ENCODE measurements at places on chromosomes 11 and 22. TPM values are rescaled to one million over a fixed set of nuclear protein-coding genes. Genes with fewer than 3 reads are reported as not detected.

DNA sequence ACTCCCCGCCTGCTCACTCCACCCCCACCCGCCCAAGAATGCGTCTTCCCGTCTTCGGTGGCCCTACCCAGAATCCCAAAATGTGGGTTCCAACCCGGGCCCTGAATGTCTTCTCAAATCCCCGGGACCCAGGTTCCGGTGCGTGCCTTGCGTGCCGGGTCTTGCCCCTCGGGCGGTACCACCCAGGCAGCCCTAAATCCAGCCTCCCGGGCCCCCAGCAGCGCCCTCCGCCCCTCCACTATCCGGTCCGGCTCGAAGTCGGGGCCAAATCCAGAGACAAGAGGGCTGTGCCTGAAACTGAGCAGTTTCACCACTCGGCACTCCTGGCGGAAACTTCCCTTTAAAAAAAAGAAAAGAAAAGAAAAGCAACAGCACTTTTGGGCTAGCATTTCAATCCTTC, 16.3 kb upstream of the CCT8L2 start:
- DNase-seq = no peak

DNA sequence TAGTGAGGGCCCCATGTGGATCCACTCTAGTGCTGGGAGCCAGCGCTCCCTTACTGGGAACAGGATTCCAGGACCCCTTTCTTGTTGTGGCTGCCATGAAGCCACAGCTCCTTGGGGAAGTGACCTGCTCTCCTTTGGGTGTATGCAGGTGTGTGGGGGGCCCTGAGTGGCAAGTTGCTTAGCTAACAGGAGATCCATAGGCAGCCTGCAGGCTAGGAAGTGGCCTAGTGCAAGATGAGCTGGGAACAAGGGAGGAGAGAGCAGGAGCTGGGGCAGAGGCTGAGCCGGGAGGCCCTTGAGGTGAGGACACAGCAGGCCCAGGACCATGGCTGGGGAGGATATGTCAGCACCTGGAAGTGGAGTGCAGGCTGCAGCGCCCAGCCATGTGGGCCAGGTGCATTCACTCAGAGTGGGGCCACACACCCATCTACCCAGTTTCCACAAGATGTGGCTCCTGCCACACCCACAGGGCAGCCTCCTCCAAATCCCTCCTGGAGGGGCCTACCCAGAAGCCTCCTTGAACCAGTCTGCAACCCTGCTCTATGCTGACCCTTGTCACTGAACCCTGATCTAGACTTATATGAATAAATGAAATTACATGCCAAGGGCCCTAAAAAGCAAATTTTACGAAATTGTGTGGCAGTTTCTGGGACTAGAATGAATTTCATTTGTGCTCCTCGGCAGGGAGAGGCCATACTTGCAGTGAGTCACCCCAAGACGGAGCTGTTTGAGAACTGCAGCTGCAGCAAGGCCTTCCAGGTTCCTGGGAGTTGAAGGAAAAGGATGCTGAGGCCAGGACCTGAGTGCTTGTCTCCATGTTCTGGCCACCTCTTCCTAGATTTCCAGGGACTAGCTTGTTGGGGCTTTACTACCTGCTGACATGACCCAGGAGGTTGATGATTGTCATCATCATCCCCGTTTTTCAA, 3.2 kb downstream of the THAP7 start:
- DNase-seq = no peak

DNA sequence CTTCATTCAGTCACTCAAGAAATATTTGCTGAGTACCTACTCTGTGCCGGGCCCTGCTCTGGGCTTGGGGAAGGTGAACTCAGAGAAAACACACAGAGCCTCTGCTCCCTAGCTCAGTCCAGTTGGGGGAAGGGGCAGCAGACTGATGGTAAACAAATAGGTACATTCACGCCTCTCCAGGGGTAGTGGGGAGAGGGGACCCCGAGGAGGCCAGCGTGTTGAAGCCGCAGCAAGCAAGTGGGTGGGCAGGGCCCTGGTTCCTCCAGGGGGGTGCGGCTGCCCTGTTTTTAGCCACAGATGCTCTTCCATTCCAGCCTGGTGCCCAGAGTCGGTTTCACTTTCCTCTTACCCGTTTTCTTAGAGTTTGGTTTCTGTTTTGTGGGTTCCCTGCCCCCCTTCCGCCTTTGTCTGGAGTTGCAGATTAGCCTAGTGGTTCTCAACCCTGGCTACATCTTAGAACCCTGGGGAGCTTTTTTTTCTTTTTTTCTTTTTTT, 8.7 kb downstream of the DRAP1 start:
- no peak for DNase-seq

- DNase-seq = no peak
Measured at GRCh38 chr11:47524291-47524874, 28.5 kb downstream of the CELF1 start.

DNA sequence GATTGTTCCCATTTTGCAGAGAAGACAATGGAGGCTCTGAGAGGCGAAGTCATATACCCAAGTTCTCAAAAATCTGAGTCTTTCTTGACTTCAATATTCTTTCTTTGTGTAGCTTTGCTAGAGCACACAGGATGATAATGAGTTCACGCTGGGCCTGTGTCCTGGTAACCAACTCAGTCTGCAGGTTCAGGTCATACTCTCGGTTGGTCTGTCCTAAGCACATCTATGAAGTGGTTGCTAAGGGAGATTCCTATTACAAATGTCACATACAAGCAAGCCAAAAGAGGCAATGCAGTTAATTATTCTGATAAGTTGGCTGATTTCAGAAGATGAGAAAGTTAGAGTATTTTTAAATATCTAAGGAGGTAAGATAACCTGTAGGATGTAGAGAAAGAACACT, 481.0 kb downstream of the SOX6 start:
- DNase-seq = no peak

DNA sequence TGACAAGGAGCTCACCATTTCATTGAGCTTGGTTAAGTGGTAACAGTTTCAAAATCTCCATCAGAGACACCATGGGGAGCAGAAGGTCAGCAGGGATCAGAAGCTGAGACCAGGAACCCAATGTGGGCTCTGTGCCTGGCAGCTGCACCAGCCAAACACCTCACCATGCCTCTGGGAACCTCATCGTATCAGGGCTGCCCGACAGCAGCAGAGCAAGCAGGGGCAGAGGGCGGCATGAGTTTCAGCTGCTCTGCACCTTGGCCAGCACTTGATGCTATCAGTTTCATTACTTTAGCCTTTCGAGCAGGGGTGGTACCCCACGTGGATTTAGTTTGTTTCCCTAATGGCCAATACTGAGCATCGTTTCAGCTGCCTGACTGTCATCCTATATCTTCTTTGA, 77.8 kb downstream of the DGCR2 start:
- no peak for DNase-seq

The MS4A12 gene
- total RNA-seq = not detected

The COPB1 gene
- 77.0 TPM for total RNA-seq

The E2F8 gene
- 5.3 TPM for total RNA-seq

The ANO9 gene
- total RNA-seq = 94.0 TPM

All from HT-29 (cell line).